ENCODE measurements at places on chromosomes 12 and 14.

- no peak for DNase-seq
Measured at GRCh38 chr12:131425112-131426075, 285.5 kb upstream of the SFSWAP start.

- no peak for DNase-seq
Measured at GRCh38 chr14:68658029-68658509, 134.8 kb downstream of the ZFP36L1 start.

DNA sequence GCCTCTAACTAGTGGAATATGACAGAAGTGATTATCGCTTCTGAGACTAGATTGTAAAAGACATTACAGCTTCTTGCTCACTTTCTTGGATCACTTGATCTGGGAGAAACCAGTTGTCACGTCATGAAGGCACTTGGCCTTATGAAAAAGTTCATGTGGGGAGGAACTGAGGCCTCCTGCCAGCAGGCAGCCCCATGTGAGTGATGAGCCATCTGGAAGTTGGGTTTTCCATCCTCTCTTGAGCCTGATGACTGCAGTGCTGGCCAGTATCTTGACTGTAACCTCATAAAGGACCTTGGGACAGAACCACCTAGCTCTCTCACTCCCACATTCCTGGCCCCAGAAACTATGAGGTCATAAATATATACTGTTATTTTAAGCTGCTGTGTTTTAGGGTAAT lies 28.0 kb downstream of the TTLL5 start:
- no peak for DNase-seq

GRCh38 chr12:108820707-108821406 lies 36.5 kb downstream of the SSH1 start:
- DNase-seq = no peak

DNA sequence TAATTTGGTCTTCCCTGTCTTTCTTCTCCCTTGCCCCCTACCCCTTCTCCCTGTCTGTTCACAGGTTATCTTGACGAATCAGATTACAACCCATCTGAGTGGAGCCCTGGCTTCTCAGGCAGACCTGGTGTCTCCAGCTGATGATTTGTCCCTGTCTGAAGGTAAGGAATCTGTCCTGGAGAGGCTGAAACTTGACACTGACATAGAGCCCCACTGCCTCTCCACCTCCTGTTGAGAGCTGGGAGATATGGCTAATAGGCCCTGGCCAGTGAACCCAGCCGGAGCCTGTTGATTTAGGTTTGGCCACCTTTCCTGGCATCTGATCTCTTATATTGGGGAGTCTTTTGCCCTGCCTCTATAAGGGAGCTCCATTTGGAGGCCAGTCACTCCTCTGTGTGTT lies 472.2 kb downstream of the RAD51B start:
- no peak for DNase-seq

DNA sequence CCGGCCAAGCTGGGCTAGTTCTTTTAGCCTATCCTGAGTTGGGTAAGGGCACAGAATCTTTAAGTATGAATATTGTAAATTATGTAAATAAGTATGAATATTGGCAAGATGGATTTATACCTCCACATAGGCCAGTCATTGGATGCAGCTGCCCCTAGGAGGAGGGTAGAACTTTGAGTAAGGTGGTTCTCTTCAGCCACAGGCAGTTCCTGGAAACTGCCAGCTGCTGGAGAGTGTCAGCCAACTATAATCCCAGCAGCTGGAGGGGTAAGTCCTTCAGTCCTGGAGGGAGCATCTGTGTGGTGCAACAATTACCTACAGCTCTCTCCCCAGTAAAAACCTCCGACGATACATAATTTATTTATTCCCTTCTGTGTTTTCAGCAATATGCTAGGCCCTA lies 65.8 kb upstream of the TMPO start:
- no peak for DNase-seq

DNA sequence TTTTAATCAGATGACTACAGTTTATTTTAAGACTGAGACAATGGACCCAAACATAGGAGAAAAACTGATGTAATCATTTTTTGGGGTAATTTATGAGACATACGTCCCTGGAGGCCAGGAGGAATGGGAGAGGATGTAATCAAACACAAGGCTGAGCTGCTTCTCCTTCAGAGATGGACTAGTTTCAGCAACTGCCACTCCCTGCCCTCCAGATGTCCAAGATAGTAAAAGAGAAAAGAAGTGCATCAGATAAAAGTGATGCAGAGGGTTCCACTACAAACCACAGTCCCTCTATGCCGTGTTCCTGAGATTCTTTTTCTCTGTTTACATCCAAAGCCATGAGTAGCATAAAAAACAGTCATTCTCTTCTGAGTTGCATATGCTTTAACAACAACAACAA lies 101.1 kb downstream of the DACT1 start:
- DNase-seq = no peak

GRCh38 chr12:54385251-54385914 lies 850 bp upstream of the ZNF385A start:
- no peak for DNase-seq

GRCh38 chr12:130073721-130074120 lies 88.5 kb upstream of the FZD10 start:
- DNase-seq = no peak

GRCh38 chr12:67222302-67222701 lies 46.9 kb upstream of the CAND1 start:
- no peak for DNase-seq

- DNase-seq = no peak
Measured at GRCh38 chr12:104738776-104739642, 219.1 kb downstream of the SLC41A2 start.

- no peak for DNase-seq
Measured at GRCh38 chr12:65923228-65923627, 98.9 kb downstream of the HMGA2 start.

DNA sequence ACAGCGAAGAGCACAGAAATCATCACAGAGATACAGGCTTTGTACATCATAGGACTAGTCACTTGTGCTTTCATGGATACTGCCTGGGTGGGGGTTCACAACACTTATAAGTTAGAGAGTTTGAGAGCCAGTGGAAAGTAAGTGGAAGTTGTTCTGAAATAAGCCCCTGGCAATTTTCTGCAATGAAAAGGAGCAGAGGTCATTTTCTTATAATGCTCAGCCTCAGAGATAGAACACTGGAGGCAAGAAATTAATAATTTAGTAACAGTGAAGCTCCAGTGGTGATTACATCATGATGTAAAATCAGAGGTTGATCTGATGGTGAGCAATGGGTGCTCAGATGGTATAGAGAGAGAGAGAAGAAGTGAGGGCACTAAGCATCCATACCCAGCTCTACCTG lies 5.8 kb downstream of the KRT6A start:
- DNase-seq = no peak

GRCh38 chr14:68623307-68623706 lies 169.6 kb downstream of the ZFP36L1 start:
- DNase-seq = no peak

DNA sequence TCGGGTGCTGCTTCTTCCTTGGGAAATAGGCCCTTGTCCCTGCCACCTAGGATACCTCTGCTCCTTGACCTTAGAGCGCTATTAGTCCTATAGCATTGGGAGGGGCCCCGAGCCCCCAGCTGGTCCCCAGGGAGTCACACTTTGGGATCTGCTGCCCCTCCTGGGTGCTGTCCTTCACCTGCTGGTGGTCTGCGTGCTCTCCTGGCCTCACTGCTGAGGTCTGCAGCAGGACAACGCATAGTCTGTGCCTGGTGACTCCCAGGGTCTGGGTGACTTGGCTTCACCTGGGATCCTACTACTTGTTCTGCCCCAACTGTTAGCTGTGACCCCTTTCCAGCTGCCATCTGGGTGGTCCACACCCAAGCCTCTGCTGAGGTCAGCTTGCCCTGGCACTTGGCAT lies 8.8 kb downstream of the TCL1B start:
- DNase-seq = no peak

- DNase-seq = no peak
Measured at GRCh38 chr12:127239781-127240180, 1027.2 kb upstream of the TMEM132C start.

DNA sequence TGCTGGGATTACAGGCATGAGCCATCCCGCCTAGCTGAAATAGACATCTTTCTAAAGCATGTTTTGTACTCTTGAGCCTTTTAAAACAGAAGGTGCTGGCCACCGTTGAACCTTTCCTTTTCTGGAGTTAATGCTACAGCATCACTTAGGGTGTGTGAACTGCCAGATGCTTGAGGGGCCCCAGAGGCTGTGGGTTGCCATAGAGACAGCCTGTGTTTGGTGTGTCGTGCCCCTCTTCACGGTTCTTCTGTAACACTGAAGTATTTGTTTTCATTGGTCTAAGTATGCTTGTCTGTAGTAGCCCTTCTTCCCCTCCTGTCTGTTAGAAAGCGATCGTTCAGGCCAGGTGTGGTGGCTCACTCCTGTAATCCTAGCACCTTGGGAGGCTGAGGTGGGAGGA lies 30.8 kb downstream of the PLEKHG3 start:
- DNase-seq = no peak

DNA sequence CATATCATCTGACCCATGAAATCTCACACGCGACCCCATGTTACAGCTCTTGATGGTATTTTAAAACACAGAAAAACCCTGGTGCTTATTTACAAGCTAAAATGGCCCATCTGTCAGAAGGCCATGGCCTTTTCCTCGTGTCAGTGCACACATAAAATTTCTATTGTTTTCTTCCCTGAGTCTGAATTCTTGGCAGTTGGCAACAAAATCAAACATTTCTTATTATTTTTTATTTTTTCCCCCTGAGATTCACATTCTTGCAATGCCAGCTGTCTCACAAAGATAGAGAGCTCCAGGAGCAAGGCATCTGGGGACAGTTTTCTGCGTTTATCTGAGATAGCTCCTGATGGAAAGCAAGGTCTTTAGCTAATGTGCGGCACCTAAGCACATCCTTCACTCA lies 818.1 kb upstream of the TMEM132C start:
- no peak for DNase-seq

- peak; percentile 51 for DNase-seq
Measured at GRCh38 chr14:23294734-23295561, 7.7 kb downstream of the PPP1R3E start.

- DNase-seq = no peak
Measured at GRCh38 chr14:44732144-44732543, 225.1 kb upstream of the FSCB start.

DNA sequence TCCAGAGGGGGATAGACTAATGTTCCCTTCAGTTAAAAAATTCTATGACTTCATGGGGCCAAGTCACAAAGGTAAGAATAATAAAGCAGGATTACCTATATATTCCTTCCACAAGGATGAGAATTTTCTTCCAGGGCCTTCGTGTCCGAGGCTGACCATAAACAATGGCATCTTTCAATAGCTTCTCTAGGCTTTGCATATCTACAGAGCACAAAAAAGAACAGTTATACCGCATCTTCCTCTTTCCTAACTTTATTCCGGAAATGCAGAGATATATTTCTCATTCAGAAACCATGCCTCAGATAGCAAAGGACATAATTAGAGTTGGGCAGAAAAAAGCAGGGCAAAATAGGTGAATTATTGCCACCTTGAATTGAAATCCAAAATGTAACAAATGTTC lies 58.3 kb upstream of the ISM2 start:
- DNase-seq = no peak

GRCh38 chr12:19855851-19856250 lies 416.6 kb downstream of the AEBP2 start:
- DNase-seq = no peak

DNA sequence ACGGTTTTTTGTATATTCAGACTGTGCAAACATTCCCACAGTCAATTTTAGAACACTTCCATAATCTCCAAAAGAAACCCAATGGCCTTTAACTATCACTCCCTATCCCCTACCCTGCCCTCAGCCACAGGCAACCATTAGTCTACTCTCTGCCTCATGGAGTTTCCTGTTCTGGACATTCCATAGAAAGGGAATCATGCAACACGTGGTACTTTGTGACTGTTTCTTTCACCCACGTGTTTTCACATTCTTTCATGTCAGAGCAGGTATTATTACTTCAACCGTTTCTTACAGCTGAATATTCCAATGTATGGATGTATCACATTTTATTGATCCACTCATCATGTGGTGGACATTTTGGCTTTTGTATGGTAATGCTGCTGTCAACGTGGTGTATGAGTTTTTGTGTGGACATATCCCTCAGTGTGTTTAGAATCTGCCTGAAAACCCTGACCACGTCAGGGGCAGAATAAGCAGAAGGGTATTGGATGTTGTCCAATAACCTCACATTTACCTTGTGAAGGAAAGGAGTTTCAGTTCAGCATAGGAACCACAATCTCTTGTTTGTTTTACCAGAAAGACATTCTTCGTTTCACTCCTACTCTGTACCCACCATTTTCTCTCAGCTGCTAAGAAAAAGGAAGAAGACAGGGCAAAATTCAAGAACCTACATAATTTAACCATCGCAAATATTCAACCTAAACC lies 107.5 kb upstream of the DYRK2 start:
- DNase-seq = no peak

DNA sequence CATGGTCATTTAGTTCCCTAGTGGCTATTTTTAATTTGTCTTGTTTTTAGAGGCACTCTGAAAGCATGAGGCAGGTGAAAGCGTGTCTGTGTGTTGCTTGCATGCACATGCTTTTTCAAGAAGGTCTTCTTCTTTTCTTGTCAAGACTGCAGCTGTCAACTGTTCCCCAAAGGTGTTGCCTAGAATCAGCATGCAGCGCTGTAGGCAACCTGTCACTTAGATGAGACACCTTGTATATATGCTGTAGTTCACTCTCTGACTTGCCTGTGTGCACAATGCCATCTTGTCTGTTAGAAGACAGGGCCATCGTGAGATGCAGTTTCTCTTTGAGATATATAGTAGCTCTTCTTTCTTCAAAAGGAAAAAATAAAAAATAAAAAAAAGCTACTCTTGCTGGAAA lies 885.7 kb downstream of the DIO2 start:
- no peak for DNase-seq

- no peak for DNase-seq
Measured at GRCh38 chr12:119669744-119670472, 2.0 kb downstream of the PRKAB1 start.

DNA sequence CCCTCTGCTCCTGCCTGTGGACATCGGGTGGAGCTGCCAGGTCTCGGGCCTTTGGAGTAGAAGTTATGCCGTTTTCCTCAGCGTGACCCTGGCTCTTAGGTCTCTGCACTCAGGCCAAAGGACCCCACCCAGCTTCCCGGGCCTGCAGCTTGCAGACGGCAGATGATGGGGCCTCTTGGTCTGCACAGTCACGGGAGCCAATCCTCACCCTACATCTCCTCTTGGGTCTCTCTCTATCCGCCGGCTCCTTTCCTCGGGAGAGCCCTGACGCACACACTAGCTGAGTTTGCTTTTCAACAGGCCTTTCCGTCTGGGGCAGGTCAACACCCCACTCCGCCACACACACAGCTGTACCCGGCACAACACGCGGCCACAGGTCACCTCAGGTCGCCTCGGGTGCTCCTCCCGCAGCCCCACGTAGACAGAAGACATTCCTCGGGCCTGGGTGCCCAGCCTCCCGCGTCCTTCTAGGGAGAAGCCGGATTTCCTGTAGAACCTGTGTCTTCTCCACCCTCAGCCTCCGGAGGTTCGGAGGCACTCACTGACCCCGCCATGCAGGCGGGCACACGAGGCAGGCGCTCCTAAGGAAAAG lies 9.9 kb downstream of the GALNT9 start:
- no peak for DNase-seq

GRCh38 chr14:84891404-84891803 lies 638.5 kb upstream of the FLRT2 start:
- no peak for DNase-seq

GRCh38 chr12:27355979-27356378 lies 23.3 kb downstream of the BMAL2 start:
- DNase-seq = no peak

GRCh38 chr12:120693848-120694247 lies 6.9 kb downstream of the MLEC start:
- no peak for DNase-seq
